Keratinocyte (primary cell): ENCODE measurements at places on chromosomes 13 and 19.

- no peak for DNase-seq
Observed at GRCh38 chr13:20344836-20345490, 112.8 kb upstream of the GJB6 start.

DNA sequence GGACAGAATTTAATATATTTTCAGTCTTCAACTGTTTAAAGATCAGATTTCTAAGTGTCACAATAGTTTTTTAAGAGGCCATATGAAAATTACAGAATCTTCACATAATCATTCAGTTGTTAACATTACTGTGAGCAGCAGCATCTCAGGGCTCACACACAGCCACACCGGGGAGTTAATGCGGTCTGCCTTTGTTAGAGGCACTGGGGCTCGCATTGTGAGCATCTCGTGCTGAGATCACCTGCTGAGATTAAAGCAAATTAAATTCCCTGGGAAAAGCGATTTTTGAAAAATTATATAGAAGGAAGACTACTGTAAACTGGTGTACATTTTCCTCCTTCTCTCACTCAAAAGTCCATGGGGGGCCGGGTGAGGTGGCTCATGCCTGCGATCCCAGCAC is 16.6 kb downstream of the GPR12 start:
- DNase-seq, result no peak

- DNase-seq, result no peak
Observed at GRCh38 chr13:35817642-35818607, 313.3 kb downstream of the DCLK1 start.

DNA sequence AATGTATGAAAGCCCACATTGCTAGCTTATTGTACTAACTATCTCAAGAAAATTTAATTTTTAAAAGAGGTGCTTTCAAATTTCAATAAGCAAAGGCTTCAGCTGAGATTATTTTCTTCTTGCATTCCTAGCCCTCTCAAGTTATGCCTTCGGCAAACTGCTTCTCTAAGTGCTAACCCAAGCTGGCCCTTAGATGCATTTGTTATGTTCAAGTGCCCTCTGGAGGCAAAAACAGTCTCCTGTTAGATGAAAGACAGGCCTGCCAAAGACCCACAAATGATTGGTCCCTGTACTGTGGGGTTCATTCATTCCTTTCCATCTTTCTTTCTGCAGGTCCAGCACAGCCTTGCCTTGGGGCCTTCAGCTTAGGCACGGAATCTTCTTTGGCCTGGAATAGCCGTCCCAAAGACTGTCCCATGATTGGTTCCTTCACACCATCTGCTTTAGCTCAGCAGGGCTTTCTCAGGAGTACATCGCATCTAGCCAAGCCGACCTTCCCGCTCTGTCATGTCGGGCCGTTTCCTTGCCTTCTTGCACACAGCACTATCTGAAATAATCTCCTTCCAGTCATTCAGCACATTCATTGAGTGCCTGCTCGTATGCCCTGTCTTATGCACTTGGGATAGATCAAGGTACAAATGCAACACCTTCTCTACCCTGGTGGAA is 26.4 kb upstream of the TPTE2 start:
- no peak for DNase-seq

DNA sequence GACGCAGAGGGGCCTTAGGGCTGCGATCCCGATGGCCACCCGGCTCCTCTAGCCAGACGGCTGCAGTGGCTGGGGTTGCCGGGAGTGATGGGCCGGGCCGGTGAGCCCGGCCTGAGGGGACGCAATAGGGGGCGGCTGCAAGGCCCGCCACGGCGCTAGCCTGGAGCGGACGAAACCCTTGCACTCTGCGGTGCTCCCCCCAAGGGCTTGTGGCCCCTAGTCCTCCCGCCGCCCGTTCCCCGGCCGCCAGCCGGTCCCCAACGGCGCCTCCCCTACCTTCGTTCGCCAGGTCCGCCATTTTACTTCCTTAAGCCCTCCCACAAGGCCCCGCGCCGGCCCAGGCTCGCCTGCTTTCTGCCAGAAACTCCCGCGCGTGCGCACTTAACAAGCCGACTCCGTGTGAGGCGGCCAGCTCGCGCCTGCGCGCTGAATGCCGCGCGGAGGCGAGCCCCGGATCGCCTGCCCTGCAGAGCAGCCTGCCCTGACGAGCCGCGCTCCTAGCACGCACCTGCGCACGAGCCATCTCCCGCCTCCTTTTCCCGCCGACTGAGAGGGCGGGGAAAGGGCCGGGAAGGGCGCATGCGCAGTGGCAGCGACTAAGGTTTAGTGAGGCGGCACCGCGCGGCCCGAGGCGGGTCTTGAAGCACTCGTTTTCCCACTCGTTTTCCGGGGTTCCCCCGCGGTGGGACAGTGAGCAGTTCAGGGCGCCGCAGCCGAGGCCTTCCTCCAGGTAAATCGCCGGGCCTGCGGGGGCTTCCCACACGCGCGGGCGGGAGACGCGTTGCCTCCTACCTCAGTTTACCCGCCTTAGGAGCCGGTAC is at the start of gene RANBP3:
TSS of gene RANBP3 (minus strand) at position 356 of the 821 bp plus-strand sequence. CDS start at position 298, 58 bp downstream.
- DNase-seq, result peak; percentile 97

DNA sequence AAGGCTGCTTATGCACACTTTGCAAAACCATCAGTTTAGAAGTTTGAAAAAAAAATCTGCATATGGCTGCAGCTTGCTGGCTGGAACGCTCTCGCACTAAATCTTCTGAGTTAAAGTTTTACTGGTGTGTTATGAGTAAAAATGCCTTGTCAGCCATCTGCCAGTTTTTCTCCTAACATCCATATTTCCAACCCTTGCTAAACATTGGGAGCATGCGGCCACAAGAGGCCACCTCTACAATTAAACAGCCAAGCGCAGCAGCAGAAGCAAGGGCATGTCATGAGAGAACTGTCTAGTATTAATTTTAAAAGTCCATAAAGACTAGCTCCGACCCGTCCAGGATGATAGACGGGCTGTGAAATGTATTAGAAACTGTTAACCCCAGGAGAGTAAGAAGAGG is 248.3 kb downstream of the TSHZ3 start:
- no peak for DNase-seq

DNA sequence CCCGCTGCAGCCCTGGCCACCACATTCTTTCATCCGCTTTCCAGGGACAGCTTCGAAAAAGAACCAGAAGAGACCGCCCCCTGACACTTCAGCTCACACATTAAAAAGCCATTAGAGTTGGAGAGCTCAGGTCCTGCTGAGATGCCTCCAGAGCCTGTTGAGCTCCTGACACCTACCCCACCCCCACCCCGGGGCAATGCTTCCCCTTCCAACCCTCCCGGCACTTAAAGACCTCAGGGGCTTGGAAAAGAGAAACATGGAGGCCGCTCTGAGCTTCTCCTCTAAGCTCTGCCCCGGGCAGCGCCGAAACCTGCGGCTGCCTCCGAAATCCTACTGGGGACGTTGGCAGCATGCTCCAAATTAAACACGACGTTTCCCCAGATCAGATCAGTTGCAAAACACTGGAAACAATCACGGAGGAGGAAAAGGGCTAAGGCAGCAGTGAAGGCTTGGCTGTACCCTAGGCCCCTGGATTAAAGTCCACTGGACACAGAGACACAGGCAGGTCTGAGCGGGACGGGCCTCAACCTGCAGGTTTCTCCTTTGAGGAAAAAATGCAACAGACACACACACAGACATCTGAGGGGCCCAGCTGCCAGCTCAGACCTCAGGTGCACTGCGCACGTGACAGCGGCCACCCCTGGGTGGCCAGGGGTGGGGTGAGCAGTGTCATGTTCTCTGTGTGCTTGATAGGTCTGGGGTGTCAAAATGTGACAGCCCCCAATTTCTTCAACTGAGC is 9.6 kb downstream of the SH3GL1 start:
- no peak for DNase-seq
